ENCODE measurements at places on chromosomes 6 and 20.
A peak's percentile ranks its signal among the peaks of the same experiment; 100 is the strongest.

- no peak for DNase-seq
Measured at GRCh38 chr6:23535101-23535500, 590.9 kb upstream of the NRSN1 start.

- DNase-seq: no peak
Measured at GRCh38 chr6:122894791-122895190, 101.2 kb upstream of the CLVS2 start.

DNA sequence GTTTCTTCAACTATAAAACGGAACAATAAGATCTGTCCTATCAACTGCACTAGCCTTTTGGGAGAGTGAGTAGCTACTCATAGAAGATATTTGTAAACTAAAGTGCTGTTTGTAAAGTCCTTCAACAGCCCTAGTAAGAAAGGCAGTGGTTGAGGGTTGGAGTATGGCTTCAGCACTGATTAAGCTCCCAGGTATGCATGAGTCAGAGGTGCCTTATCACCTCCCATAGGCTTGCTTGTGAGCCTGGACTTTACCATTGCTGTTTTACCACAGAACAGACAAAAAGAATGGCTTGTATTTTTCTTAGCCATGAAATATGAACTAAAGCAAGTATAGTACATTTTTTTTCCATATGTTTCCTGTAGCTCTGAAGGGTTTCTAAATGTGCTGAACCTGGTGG is 44.1 kb downstream of the SAMD3 start:
- no peak for DNase-seq

DNA sequence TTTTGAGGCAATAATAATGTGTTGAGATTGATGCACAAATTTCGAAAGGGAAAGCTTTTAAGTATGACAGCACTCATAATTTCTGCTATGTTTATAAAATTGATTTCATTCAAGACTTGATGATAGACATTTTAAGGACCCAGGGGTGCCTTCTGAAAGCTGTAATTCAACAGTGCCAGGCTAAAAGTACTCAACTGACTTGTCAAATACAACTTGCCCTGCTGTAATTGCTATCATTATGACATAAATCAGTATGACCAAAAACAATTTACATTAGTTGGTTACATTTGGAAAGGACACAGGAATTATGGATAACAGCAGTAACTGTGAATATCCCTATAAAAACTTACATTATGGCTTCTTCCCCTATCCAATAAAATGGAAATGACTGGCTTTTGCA is 178.9 kb downstream of the MMUT start:
- no peak for DNase-seq

- peak; percentile 40 for DNase-seq
Measured at GRCh38 chr20:53643031-53643832, 49.6 kb upstream of the ZNF217 start.
